Activated CD8-positive, alpha-beta memory T cell treated with anti-CD3 and anti-CD28 coated beads, Interleukin-2, amount 10 ng/mL, durations not matched to agents 7 days and 5 days (primary cell): ENCODE measurements at places on chromosomes 12 and 14.

DNA sequence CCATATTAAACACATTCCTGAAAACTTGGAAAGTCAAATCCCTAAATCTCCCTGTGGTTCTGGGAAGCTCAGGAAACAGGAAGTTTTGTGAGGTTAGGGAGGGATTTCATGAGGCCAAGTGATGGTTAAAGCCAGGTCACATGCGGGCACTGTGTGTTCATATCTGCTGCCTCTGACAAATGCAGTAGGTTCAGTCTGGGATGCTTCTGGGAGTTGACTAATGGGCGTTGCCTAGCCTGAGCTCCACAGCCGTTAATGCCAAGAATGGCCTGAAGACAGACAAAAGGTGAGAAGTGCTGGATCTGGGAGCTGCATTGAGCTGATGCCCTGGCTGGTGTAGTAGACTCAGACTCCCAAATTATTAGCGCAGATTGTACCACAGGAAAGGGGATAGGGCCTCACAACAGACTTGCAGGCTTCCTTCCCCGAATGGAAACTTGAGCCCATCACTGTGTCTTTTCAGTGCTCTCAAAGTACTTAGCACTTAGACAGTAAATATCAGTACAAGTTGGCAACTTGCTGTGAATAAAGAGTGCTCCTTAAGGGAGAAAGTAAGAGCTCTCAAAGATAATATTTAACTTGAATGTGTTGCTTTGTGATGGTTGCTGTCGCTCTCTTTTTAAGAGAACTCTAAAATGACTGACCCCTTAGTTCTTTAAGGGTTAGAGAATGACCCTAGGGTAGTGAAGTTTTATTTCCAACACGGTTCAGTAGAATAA, 17.3 kb downstream of the GSG1 start:
- no peak for DNase-seq
- H3K27me3 ChIP-seq: no peaks in the 10 kb centered on the region
- H3K4me1 ChIP-seq: peaks cover 2% of the 10 kb centered on the region
- no peak overlapping the region for H3K27ac ChIP-seq

- no peak overlapping the region for H3K4me3 ChIP-seq
- no peak overlapping the region for H3K27ac ChIP-seq
- no peaks in the 10 kb centered on the region for H3K36me3 ChIP-seq
- peaks cover 4% of the 10 kb centered on the region for H3K27me3 ChIP-seq
- peak; percentile 14 for DNase-seq
These were observed 27.1 kb upstream of the BCDIN3D start for GRCh38 chr12:49869816-49870500.

DNA sequence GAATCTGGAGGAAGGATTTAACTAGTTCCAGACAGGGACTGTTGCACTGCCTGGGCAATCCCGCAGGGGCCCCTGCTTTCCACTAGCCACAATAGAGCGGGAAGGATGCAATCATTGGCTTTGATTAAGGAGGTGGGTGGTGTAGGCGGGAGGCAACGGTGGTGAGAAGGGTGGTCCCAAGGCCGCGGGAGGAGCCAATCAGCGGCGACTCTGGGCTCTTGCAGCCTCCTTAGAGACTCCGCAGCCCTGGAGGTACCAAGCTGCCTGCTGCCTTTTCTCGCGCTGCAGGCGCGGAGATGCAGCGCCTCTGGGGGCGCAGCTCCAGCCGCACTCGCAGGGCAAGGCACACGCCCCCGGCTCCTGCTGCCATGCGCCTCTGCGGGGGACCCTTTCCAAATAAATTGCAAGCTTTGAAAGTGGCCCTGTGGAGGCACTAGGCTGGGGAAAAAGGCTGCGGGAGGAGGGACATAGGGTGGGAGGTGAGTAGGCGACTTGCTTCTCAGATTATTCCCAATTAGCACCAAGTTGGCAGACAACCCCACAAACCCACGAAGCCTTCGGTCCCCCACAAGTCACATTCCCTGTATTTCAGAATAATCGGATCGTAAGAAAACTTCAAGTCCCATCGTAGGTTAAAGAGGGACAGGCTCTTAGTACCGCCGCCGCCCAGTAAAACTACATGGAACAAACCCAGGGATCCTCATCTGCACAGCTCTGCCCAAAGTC, 858 bp upstream of the KCNA1 start:
- peak overlapping the region; percentile 18 for H3K4me3 ChIP-seq
- H3K4me1 ChIP-seq: peaks cover 16% of the 10 kb centered on the region
- peaks cover 2% of the 10 kb centered on the region for H3K36me3 ChIP-seq
- no peak for DNase-seq
- no peak overlapping the region for H3K27ac ChIP-seq
- peaks cover 52% of the 10 kb centered on the region for H3K27me3 ChIP-seq

GRCh38 chr12:51234530-51234929, 4.1 kb upstream of the DAZAP2 start:
- DNase-seq: no peak
- no peak overlapping the region for H3K27ac ChIP-seq
- H3K4me1 ChIP-seq: peaks cover 9% of the 10 kb centered on the region
- H3K27me3 ChIP-seq: peaks cover 2% of the 10 kb centered on the region

DNA sequence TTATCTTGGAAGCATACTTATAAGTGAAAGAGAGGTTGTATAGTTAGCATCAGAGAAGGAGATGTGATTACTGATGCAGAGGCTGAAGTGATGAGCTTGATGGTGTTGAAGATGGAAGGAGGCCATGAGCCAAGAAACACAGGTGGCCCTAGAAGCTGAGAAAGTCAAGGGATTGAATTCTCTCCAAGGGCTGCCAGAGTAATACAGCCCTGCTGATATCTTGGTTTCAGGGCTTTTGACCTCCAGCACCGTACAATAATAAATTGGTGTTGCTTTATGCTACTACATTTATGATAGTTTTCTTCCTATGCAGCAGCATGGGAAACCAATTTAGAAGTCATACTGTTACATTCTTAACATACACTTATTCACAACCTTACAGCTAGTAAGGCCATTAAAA, 1133.3 kb downstream of the AACS start:
- no peak overlapping the region for H3K4me3 ChIP-seq
- no peak for DNase-seq
- H3K27ac ChIP-seq: no peak overlapping the region
- H3K4me1 ChIP-seq: no peaks in the 10 kb centered on the region
- no peaks in the 10 kb centered on the region for H3K36me3 ChIP-seq

- H3K36me3 ChIP-seq: no peaks in the 10 kb centered on the region
- DNase-seq: no peak
- H3K4me1 ChIP-seq: no peaks in the 10 kb centered on the region
- no peak overlapping the region for H3K4me3 ChIP-seq
- H3K27ac ChIP-seq: no peak overlapping the region
These were observed 165.4 kb upstream of the LRIG3 start for GRCh38 chr12:59085690-59086089.

DNA sequence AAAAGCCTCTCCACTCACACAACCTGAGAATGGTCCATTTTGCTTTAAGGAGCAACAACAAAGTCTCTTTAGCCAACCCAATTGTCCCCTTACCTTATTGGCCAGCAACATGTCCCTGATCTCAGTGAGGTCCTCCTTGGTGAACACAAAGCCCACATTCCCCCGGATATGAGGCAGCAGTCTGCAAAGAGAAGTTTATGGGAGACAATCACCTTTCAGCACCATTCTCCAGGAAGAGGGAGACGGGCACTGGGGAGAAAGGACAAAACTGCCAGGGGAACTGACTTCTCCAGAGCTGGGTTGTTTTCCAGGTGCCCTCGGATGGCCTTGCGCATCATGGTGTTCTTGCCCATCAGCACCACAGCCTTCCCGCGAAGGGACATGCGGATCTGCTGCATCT, 1.9 kb downstream of the RPLP0 start:
- H3K27ac ChIP-seq: peak overlapping the region; percentile 99
- no peak for DNase-seq
- H3K4me3 ChIP-seq: peak overlapping the region; percentile 89
- H3K36me3 ChIP-seq: peaks cover 53% of the 10 kb centered on the region
- H3K4me1 ChIP-seq: peaks cover 54% of the 10 kb centered on the region

DNA sequence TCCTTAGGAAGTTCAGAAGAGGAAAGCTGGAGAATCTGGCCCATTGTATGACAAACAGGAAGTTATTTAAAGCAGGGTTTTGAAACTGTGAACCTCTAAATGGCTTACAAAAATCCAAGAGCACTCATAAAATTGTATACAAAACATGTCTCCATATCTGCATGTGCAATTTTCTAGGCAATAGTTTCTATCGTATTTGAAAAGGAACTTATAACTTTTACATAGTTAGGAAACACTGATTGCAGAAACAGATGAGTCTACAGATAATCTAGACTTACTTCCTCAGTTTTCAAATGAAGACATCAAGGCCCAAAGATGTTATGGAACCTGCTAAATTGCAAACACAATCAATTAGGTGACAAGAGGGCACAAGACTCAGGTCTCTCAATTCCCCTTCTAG, 53.3 kb upstream of the ETV6 start:
- no peaks in the 10 kb centered on the region for H3K4me1 ChIP-seq
- no peak overlapping the region for H3K4me3 ChIP-seq
- H3K36me3 ChIP-seq: no peaks in the 10 kb centered on the region
- peaks cover 8% of the 10 kb centered on the region for H3K27me3 ChIP-seq
- DNase-seq: no peak

DNA sequence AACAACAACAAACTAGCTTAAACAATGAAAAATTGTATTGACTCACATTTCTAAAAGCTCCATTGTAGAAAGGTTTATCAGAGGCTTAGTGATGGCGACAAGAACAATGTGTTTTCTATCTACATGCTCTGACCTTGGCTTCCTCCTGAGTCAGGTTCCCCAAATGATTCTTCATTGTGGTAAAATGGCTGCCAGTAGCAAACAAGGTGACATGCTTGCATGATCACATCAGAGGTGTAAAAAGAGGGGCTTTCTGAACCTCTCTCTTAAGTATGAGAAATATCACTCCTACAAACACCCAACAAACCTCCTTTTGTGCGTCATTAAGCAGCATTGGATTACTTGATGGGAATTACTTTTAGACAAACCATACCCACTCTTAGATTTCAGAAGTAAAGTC, 252.4 kb upstream of the SYT1 start:
- no peaks in the 10 kb centered on the region for H3K27me3 ChIP-seq
- no peak for DNase-seq
- H3K27ac ChIP-seq: no peak overlapping the region
- no peaks in the 10 kb centered on the region for H3K36me3 ChIP-seq
- no peaks in the 10 kb centered on the region for H3K4me1 ChIP-seq

- H3K36me3 ChIP-seq: no peaks in the 10 kb centered on the region
- H3K4me3 ChIP-seq: no peak overlapping the region
- no peaks in the 10 kb centered on the region for H3K27me3 ChIP-seq
- no peak for DNase-seq
These were observed 29.5 kb downstream of the MEG3 start for GRCh38 chr14:100855256-100855930.
